ENCODE measurements at places on chromosomes 6 and 20.

GRCh38 chr20:24895898-24896658 is 53.0 kb upstream of the CST7 start:
- DNase-seq: no peak

- no peak for DNase-seq
These were observed 235.1 kb downstream of the CLIC5 start for GRCh38 chr6:45780523-45780922.

DNA sequence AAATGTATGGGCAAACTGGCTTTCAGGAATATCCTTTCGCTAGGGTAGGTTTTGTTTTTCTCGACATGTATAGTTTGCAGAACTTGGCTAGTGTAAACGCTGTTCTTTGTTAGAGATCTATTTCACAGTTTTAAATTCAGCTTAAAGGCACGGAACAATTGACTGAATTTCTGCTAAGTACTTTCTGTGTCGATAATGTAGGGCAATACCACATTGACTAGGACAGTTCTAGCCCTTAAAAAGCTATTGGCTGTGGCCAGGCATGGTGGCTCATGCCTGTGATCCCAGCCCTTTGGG is 92.8 kb downstream of the CEP57L1 start:
- DNase-seq: no peak

- DNase-seq: no peak
These were observed 1.1 kb downstream of the SLC44A4 start for GRCh38 chr6:31877651-31878161.

- DNase-seq: no peak
These were observed 136.9 kb downstream of the NKAIN2 start for GRCh38 chr6:123940551-123940950.
